Stimulated activated CD4-positive, alpha-beta T cell treated with anti-CD3 and anti-CD28 coated beads, TNF-alpha, amount 100 ng/mL, for 48 hours (primary cell): ENCODE measurements at places on chromosomes 16 and 17.

DNA sequence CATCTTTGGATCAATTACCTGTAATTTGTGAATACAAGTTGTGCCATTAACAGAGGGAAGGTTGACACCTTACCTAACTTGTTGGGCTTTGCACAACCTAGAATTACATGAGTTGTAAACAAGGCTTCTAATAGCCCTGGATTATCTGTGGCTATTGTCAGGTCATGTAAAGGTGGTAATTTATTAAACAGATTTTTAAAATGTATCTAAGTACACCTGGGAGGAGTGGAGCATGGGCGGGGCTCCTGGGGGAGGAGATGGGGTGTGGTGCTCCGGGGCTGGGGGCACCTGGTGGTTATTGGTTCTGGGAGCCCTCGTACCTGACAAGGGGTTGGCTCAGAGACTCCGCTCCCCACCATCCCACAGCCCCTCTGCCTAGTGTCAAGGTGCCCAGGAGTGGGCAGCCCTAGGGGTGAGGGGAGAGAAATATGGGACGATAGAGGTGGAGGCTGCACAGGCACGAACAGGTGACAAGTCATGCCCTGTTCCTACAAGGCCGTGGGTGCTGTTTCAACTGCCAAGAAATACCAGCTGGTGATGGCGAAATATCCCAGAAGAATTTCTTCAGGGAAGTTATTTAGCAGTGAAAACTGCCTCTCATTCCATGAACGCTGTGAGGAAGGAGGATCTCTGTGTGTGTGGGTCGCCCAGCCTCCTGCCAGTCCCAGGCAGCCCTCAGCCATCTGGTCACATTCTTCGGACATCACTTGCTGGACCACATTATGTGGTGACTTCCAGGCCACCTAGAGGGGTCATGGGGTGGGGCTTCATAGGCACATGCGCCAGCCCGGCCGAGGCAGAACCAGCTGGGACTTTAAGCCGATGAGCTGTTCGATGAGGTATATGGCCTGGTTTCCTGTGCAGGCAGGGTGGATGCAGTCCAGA is 55.5 kb upstream of the IRX3 start:
- no peak for DNase-seq

- DNase-seq = no peak
These were observed 165.4 kb downstream of the AIPL1 start for GRCh38 chr17:6269478-6269877.

DNA sequence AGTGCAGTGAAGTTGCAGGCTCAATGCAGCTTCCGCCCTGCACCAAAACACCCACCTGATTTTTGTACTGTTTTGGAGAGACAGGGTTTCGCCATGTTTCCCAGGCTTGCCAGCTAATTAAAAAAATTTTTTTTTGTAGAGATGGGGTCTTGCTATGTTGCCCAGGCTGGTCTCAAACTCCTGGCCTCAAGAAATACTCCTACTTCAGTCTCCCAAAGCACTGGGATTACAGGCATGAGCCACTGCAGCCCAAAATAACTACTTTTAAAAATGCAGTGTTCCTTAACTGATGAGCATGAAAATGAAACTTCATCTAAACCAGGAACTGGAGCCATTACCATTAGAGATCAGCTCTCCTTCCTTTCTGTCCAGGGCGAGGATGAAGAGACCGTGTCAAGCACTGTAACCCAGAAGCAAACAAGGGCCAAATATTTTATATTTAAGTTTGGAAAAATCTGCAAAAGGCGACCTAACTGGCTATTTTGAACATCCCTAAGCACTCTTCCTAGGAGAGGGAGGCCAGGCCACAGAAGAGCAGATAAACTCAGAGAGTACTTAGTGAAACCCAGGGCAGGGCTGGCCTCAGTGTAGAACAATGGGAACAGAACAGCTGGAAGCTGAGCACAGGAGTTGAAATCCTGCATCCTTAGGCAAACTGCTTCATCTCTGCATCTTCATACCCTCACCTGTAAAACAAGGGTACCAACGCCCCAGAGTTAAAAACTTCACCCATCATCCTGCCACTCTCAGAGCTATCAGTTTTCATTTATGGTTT is 24.0 kb downstream of the CREBBP start:
- DNase-seq = no peak

DNA sequence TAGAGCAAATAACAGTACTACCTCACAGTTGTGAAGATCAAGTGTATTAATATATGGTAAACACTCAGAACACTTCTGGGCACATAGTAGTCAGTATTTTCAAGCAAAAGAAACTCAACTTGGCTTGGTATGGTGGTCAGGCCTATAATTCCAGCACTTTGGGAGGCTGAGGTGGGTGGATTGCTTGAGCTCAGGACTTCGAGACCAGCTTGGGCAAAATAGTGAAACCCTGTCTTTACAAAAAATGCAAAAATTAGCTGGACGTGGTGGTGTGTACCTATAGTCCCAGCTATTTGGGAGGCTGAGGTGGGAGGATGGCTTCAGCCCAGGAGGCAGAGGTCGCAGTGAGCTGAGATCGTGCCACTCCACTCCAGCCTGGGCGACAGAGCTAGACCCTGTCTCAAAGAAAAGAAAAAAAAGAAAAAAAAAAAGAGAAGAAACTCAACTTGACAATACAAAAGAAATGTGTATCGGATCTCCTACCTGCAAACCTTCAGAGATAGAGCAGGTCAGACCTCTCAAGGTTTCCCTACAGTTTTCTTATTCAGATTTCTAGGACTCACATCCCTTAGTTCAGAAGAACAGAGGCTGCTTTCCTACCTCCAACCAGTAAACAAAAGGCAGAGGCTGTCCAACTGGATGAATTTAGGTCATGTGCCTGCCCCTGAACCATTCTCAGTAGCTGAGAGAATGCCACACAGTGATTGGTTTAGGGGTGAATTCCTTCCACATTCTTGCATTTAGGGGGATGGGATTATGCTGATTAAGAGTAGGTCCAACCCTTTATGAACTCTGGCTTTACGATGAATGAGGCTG is 1.7 kb upstream of the KPNA2 start:
- DNase-seq = no peak

DNA sequence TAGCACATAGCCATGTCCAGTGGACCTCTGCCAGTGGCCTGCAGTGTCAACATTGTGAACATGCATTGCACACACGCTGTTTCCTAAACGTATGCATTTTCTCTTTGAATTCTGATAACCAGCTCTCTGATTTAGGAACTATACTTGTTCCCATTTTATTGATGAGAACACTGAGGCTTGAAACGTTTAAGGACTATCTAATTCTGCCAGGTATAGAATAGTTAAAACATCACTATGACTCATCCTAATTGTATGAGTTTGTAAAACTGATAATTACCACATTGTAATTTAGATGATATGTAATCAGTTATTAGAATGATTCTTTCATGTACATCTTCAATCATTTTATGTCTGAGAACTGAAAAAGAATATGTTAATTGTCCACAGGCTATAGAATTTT is 3.1 kb downstream of the BEAN1 start:
- DNase-seq = no peak

DNA sequence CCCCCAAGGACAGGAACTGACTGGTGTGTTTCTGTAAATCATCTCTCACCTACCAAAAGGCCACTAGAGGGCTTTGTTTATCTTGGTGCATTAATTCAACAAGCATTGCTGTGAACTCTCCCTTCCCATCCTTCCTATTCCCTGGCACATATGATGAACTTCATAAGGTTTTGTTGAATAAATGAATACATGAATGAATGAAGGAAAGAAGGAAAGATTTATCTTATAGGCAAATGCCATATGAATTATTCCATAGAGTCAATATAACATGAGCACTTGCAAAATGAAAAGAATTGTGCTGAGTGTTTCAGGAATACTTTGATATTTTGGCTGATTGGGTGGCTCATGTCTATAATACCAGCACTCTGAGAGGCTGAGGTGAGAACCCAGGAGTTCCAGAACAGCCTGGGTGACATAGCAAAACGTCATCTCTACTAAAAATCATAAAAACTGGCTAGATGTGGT is 4.3 kb downstream of the SPDYE4 start:
- no peak for DNase-seq

DNA sequence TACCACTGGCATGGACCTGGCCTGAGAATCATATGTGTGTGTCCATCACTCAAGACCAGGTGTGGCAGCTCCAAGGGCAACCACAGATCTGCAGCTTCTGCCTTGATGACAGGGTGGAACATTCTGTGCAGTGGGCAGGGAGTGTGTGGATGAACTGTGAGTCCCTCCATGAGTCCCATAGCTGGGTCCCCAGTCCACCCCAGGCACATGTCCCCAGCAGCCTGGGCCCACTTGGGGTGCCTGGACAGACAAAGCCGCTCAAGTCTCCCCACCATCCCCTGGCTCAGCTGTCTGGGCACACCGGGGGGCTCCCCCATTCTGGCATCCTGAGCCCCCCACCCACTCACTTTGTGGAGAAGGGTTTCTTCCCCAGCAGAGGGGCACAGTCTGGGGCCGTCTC is 4.6 kb upstream of the KRT16 start:
- no peak for DNase-seq

DNA sequence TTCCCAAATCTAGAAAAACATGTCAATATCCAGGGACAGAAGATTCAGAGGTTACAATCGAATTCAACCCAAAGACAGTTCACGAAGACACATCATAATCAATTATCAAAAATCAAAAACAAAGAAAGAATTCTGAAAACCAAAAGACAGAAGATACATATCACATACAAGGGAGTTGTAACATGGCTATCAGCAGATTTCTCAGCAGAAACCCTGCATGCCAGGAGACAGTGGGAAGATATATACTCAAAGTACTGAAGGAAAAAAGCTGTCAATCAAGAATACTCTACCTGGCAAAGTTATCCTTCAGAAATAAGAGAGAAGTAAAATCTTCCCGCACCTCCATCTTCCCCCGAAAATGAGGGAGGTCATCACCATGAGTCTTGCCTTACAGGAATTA is 258.6 kb downstream of the CEP112 start:
- no peak for DNase-seq

GRCh38 chr16:85944572-85945423 is 45.8 kb downstream of the IRF8 start:
- DNase-seq = no peak

GRCh38 chr16:74997042-74997491 is 1.8 kb upstream of the ZNRF1 start:
- DNase-seq = no peak

DNA sequence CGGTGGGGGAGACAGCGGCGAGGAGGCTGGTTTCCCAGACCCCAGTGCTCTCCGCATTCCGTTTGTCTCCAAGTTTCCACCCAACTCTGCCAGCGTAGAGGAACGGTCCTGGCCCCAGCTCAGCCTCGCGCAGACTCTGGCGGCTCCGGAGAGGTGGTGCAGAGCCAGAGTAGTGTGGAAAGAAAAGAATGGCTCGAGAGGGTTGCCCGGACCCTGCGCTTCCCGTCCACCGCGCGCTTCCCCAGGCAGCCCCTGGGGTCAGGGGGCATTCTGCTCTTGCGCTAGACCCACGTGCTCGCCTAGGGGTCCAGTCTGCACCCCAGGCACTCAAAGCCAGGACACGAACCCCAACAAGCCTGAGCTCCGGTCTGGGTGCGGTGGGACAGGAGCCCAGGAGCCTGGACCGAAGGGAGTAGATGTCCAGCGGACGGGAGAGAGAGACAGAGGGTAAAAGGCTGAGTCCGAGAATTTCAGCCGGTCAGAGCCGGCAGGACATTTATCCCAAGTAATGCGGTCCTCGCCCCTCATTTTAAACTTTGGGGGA is 3.8 kb downstream of the PMP22 start:
- no peak for DNase-seq
